ENCODE measurements at places on chromosomes 3 and 15.

DNA sequence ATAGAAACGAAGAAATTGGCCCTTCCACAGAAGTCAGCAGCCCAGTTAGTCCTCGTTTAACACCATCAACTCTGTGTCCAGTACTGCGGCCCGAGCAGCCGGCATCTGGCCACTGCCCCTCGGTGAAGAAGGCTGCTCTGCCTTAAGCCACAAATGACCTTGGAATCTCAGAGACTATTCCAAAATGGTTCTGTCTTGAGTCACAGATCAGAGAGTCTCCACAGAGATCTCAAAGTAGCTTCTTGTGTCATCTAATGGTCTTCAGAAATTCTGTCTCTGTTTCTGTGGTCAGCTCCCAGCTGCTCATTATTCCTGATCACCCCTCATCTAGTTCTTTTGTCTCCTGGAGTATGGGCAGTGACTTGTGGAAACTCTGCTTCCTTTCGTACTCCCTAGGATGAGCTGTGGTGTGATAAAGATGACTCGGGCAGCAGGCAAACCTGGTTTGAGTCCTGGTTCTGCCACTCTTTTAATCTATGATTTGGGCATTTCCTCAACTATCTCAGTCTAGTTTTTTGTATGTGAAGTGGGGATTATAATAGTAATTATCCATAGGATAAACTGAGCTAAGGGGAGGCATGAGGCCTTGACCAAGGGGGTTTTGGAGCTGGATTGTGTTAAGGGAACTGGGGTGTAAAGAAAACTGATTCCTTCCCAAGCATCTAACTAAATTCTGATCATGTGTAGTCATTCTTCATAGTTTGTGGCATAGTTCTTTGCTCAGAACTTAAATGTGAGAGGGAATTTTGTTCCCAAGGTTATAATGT lies 22.6 kb downstream of the CRTC3 start:
- no peak for DNase-seq

- DNase-seq, result no peak
Observed at GRCh38 chr3:66354001-66354400, 133.2 kb downstream of the SLC25A26 start.

DNA sequence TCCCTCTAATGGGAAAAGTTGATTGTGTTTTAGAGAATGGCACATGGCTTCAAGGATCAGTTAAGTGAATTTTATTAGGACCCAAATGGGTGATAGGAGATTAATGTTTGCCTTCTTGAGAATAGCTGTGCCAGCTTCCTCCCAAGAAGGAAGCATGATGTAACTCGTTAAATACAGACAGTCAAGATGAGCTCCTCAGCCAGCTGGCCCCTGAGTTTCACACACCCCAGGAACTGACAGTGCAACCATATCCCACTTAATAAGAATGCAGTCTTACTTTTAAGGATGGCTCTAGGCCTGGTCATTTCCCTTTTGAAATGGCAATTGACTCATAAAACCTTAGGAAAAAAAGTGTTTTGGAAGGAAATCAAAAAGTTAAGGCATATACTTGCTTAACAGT lies 472.8 kb upstream of the KCNMB2 start:
- DNase-seq, result no peak

GRCh38 chr3:194267744-194268653 lies 83.1 kb downstream of the CPN2 start:
- no peak for DNase-seq

DNA sequence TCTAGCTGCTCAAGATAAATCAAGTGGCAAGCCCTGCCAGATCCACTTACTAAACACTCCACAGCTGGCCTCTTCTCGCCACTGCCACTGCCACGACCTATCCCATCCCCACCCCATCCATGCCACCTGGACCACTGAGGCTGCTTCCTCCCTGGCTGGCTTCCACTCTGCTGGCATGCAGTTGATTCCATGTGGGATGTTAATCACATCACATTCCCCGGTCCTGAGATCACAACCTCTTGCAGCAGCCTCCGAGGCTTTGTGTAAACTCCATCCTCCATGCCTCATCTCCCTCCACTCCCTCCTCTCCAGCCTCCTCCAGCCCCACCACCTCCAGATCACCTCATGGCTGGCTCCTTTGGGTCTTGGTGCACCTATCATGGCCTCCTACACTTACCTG lies 7.7 kb downstream of the NCKIPSD start:
- no peak for DNase-seq

Data from suppressor macrophage treated with lipopolysaccharide for 1 hour (primary cell).